ENCODE measurements at places on chromosomes 2 and 18.
A peak's percentile ranks its signal among the peaks of the same experiment; 100 is the strongest.

DNA sequence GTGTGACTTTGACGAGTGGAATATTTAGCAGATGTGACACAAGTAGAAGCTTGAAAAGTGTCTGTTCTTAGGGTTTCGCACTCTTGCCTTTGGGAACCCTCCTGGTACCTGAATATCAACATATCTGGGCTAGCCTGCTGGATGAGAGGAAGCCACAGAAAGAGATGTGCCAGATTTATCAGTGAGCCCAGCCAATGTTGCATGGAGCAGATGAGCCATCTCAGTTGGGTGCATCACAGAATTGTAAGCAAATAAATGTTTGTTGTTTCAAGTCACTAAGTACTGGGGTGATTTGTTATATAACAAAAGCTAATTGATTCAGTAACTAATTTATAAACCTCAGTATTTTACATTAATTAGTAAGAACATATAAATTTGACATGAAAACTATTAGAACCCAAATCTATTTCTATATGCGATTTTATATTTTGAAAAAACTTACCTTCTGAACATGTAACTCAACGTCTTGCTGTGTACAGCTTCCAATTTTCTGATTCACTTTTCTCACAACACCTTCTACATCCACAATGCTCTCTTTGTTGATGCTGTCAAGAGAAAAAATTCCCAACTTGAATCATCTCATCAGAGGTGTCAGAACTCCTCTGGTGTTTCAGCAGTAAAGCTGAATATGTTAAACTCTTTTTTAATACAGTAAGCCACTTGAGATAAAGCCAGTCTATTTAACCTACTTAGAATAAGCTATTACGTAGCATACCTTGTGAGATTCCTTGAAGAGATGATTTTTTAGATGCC is 42.3 kb downstream of the DARS1 start:
- DNase-seq = no peak

DNA sequence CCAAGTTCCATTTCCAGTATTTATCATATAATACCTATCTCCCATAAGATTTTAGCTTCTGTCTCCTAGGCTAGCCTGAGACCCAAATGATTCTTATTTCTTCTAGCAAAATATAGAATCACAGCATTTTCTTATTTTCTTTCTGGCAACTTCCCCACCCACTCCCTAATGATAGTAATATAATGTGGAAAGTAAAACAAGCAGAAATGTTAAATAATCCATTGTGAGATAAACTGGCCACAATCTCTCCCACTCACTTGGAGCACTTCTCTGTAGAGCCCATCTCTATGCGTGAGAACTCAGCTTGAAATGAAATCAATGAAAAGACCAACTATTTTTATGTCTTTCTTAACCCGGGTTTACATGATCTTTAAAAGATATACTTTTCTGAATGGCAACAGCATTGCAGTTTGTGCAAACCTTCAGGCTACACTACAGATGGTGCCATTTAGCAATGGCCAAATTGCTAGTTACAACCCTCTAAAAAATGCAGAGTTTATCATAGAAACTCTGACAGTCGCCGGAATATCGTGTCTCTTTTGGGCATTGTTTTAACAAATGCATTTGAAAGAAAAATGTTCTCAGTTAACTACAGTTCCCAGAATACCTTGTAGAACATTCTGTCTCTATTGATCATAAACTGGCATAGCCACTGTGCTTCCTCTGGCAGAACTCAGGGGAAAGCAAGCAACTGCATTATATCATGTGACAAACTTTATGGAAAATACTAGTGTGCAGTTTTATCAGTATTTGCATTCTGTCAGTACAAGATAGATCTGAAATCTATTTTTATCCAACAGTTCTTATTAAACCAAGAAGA is 1407.4 kb upstream of the ZEB2 start:
- no peak for DNase-seq

GRCh38 chr2:36459725-36460137 is 104.2 kb downstream of the CRIM1 start:
- DNase-seq = no peak

DNA sequence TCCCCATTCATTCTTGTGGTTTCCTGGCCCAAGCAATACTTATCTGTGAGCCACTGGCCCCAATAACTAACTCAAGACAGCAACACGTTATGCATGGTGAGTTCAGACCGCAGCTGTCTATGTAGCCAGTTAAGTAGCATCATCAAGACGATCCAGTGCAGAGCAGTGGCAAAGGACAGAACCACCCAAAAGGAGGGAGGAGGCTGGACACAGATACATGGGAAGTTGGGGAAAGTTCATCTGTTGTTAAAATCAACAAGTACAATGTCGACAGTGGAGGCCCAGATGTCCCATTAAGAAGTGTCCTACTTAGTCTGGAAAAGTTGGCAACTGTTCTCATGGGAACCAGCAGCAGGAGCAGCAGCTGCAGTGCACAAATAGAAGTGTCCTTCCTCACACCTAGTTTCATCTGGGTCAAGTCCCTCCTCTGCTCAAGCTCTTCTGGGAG is 106.9 kb upstream of the THOC1 start:
- no peak for DNase-seq

DNA sequence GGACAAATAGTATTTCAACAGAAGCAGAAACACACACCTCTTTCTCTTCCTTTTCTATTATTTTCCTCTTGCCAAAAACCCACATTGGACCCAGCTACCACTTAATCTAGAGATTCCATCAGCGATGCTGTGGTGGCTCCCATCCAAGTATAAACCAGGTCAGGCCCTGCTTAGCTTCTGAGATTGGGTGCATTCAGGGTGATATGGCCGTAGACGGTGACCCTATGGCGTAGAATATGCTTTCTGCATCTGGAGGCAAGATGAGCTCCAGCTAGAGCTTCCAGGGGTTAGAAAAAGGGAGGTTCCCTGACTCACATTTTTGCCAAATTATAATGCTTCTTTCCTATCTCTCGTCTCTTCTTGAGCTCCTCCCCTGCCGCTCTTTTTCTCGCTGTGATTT is 66.5 kb downstream of the TNP1 start:
- no peak for DNase-seq

DNA sequence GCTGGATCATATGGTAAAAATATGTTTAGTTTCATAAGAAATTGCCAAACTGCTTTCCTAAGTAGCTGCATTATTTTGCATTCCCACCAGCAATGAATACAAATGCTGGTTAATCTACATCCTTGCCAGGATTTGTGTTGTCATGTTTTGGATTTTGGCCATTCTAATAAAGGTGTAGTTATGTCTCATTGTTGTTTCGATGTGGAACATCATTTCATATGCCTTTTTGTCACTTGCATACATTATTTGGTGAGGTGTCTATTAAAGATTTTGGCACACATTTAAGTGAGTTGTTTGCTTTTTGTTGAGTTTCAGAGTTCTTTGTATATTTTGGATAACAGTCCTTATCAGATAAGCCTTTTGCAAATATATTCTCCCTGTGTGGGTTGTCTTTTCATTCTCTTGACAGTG is 299.2 kb upstream of the TFPI start:
- DNase-seq = no peak

- no peak for DNase-seq
These were observed 248.7 kb downstream of the MEIS1 start for GRCh38 chr2:66683599-66683998.

DNA sequence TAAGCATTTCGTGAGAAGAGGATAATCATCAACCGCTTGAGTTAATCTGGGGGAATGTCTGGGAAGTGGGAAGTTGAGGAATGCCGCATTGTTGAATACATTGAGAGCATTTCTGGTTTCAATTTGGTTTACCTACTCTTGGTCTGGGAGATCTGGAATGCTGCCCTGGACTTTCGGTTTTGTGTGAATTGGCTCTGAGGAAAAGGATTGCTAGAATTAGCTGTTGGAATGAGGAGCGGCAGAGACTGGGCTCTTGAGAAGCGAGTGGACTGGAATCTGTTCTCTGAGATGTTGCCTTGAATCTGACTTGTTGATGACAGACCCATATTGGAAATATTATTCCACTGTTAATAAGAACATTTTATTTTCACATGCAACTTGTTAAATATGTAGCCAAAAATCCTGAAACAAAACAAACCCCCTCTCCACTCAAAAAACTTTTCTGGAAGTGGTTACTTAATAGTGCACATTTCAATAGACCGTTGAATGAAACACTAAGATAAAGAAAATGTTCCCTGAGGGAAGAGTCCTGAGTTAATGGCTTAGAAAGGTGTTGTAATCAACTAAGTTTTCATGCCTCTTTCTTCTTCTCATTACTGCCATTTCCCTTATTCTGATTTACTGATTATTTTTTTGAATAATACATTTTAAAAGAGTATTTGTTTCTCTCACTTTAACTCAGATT is 50.8 kb downstream of the PTPRM start:
- DNase-seq = no peak

- no peak for DNase-seq
These were observed 410.4 kb downstream of the RAD51AP2 start for GRCh38 chr2:17107871-17108270.

- DNase-seq = no peak
These were observed 9.5 kb downstream of the HK2 start for GRCh38 chr2:74843433-74843832.

DNA sequence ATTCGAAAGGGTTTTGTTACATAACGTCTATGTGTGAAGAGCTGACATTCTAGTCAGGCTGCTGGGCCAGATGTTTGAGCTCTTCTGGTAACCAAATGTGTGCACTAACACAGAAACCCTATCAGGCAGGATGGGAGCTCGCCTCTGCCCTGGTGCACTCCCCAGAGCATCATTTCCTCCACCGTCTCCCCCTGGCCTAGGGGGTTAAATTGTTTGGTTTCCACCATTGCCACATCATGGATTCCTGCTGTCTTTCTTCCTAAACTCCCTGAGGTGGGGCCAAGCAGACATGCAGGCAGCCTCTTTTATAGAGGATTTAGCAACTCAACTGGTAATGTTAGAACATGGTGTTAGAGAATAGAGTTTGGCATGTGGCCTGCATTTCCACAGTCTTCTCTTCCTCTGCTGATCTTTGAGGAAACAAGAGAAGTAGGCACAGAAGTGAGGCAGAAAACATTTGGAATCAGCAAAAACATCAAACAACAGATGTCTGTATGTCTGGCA is 87.3 kb downstream of the ANTXR1 start:
- DNase-seq = no peak

- DNase-seq = peak; percentile 94
These were observed 1.1 kb upstream of the DUSP2 start for GRCh38 chr2:96146153-96146880.

DNA sequence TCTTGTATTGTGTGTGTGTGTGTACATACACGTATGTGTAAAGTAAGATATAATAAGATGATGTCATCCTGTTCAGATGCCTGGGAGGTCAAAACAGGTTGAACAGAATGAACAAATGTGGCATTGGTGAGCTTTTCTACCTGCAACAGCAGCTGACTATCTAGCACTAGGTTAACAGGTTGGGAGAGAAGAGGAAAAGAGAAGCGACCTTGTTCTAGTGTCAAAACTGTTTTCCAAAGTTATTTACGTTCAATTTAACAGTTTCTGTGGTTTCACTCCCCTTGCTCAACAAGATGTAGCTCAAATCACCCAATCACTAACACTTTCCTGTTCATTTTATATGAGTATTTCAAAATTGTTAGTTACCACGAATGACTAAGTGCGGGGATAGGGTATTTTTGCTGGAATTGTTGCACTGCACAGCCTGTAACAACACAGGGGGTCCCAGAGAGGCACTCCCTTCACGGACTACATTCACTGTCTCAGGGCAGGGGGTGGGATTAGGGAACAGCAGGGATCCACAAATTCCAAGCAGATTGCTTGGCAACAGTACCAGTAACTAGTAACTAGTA is 67.5 kb upstream of the DTNB start:
- DNase-seq = no peak

GRCh38 chr2:143070704-143071103 is 58.5 kb upstream of the ARHGAP15 start:
- DNase-seq = no peak

DNA sequence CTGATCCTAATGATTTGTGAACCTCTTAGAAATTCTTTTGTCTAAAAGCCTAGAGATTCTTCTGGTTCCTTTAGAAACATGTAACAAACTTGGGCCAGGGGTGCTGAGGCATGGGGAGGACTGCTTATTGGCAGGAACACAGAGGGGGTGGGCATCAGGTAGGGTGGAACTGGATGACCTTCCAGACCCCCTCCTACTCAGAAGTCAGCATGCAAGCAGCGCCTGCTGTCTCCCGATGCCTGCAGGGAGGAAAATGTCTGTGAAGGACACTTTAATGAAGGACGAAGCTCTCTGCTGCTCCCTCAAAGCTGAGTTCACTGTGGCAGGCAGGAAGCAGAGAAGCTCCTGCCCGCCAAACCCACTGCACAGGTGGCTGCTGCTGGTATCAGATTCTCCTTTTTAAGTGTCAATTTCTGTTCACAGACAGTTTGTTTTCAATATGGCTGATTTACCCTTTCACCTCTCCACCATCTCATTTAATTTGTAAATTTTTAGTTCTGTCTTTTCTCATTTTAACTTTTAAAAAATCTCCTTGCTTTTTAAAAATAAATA is 19.4 kb downstream of the COA5 start:
- DNase-seq = no peak

GRCh38 chr2:120568089-120568974 is 167.3 kb upstream of the GLI2 start:
- DNase-seq = no peak

DNA sequence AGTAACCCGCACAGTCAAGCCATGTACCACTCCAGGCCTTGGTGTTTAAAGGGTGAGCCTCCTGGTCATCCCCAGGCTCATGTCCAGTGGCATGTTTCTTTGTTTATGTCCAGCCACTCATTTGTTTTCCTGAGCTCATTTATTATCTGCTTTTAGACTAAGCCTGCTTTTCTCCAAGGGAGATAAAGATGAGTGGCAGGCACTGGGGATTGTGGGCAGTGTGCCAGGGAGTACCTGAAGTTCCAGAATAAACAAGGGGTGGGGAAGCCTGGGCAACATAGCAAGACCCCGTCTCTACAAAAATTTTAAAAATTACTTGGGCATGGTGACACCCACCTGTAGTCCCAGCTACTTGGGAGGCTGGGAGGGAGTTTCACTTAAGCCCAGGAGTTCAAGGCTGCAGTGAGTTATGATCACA is 1.9 kb downstream of the ANXA4 start:
- DNase-seq = no peak

GRCh38 chr2:141496810-141497209 is 634.0 kb downstream of the LRP1B start:
- no peak for DNase-seq

- no peak for DNase-seq
These were observed 12.6 kb upstream of the SEC11C start for GRCh38 chr18:59127047-59127446.

GRCh38 chr2:187982668-187983067 is 309.0 kb upstream of the GULP1 start:
- DNase-seq = no peak
